Stimulated activated CD4-positive, alpha-beta T cell treated with anti-CD3 and anti-CD28 coated beads, TNF-alpha, amount 100 ng/mL, for 48 hours (primary cell): ENCODE measurements at places on chromosomes 13 and 19.

DNA sequence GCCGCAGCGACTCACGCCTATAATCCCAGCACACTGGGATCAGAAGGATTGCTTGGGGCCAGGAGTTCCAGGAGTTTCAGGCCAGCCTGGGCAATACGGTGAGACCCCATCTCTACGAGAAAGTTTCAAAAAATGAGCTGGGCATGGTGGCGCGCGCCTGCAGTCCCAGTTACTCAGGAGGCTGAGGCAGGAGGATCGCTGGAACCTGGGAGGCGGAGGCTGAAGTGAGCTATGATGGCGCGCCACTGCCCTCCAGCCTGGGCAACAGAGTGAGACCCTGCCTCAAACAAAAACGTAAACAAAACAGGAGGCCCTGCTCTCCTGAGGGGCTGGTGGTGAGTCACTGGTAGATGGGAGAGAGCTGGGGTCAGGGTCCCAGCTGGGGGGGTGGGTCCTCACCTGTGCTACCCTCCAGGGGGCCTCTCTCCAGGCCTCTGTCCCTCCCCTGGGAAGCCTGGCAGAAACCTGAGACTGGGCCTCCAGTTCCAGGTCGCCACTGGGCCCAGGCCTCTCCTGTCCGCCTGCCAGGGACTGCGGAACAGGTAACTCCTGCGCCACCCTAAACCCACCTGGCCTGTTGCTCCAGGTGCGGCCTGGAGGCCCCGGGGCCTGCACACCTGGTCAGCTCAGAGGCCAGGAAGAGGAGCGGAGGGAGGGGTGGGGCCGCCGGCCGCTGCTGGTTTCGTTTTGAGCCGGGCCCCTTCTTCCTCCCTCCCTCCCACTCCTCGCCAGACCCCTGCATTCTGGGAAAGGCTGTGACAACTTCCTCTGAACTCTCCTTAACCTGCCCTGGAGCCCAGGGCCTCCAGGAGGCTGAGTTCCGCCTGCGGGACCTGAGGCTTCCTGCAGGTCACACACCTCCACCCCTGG is 17.2 kb upstream of the ZBTB7A start:
- no peak for DNase-seq

DNA sequence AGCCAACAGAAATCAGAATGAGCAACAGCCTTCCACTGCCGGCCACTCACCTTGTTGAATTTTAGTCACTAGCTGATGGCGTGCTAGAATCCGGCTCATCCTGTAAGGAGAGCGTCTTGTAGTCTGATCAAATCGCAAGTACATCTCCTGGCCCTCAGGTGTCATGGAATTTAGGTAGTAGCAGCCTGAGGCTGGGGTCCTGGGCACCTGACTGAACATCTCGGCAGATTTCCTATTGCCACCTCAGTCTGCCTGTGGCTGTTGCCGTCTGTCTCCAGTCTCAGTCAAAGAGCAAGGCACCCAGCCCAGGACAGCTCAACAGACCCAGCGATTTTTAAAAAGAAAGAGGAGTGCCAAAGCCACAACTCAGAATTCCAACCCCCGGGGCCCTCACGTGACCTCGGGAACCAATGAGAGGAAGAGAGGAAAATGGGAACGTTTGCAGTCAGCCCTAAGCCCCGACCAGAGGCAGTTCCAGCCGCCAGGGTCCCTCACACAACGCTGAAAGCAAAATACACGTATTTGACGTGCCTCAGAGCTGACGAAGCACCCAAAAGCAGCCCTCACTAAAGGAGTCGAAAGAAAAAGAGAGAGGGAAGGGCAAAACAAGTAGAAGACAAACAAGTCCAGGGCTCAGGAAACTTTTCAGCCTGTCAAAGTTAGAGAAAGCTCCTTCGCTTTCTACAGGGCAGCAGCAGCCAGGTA is at the start of gene STARD13:
Gene STARD13 (minus strand): TSS at position 336 of the 705 bp plus-strand sequence. CDS start 117 bp downstream, at position 219.
- no peak for DNase-seq

- DNase-seq: no peak
Observed at GRCh38 chr13:92225861-92226260, 827.4 kb downstream of the GPC5 start.

GRCh38 chr13:50106559-50106958 is 91.3 kb downstream of the KCNRG start:
- DNase-seq: no peak

DNA sequence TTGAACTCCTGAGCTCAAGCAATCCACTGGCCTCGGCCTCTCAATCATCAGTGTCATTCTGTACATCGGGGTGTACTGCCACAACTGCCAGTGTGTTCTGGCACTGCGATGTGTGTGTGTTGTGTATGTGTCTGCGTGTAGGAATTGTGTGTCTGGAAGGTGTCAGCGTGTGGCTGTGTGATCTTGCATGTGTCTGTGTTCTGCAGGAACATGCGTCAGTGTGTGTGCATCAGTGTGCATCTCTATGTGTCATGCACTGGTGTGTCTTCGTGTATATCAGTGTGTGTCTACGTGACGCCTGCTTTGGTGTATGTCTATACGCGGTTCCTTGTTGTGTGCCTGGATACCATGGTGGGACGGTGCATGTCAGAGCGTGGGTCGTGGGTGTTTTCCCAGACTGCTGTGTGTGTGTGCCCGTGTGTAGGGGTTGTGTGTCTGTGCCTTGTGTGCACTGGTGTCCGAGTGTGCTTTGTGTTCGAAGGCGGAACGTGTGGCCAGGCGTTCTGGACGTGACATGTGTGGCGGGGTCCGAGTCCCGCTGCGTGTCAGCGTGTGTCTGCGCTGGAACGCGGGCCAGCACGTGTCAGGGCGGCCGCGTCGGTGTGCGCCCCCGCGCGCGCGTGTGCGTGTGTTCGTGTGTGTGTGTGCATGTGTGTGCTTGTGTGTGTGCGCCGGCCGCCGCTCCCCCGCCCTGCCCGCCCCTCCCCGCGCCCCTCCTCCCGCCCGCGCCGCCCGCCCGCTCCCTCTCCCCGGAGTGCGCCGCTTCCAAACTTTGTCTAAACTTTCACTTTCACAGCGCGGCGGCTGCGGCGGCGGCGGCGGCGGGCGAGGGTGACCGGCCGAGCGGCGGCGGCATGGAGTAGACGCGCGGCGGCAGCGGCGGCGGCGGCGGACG is at the start of gene NFIX:
Gene NFIX (plus strand): TSS at position 775 of the 895 bp plus-strand sequence. CDS start 363 bp downstream, outside the sequence.
- DNase-seq: no peak

DNA sequence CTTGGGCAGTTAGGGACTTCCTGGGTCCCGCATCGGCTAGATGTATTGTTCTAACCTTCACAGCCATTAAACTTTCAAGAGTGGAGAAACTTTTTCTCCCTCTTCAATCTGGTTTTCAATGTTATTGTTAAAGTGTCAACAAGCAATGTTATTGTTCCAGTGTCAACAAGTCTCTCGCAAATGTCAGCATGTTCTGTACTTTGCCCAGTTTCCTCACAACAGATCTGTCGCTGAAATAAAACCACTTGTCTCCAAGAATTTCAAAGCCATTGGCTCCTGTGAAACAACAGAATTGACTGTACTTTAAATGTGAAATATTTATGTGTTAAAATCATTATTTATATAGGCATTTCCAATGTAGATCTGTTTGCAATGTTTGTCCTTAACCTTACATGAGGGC is 138.0 kb downstream of the ITGBL1 start:
- DNase-seq: no peak

- DNase-seq: peak; percentile 43
Observed at GRCh38 chr19:49106648-49107135, 7.5 kb upstream of the LIN7B start.

DNA sequence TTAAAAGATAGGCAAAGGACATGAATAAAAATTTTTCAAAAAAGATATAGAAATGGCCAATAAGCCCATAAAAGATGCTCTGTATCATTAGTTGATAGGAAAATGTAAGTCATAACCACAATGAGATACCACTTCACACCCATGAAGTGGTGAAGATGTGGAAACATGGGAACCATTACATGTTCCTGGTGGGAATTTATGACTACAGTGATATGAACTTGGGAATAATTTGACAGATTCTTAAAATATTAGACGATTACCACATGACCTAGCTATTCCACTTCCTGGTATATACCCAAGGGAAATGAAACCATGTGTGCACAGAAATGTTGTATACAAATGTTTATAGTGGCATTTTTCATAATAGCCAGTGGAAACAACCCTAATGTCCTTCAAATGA is 232.2 kb downstream of the GGACT start:
- no peak for DNase-seq

DNA sequence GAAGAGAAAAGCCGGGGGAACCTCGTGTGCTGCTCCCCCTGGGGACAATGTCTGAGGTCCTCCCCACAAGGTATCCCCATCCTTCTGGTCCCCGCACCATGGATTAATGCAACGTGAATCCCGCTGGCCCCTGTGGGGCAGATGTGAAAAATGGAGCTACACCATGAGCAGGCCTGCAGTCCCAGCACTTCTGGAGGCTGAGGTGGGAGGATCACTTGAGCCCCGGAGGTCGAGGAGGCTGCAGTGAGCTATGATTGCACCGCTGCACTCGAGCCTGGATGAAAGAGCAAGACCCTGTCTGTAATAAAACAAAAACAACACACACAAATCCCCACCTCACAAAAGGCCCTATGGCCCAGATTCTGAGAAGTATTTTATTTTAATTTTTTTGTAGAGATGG is 1.2 kb upstream of the CFD start:
- DNase-seq: no peak

GRCh38 chr13:72850959-72851677 is 69.2 kb downstream of the PIBF1 start:
- DNase-seq: no peak

DNA sequence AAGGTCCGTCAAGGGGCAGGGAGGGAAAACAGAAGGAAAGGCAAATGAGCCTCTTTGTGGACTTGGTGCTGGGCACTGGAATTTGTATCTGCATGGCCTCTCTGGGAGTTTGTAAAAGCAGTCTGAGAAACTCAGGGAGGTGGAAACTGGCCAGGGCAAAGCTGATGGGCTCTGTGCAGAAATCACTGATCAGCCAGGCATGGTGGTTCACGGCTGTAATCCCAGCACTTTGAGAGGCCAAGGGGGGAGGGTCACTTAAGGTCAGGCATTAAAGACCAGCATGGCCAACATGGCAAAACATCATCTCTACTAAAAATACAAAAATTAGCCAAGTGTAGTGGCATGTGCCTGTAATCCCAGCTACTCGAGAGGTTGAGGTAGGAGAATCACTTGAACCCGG is 369.9 kb upstream of the ZNF507 start:
- DNase-seq: no peak

- DNase-seq: no peak
Observed at GRCh38 chr13:64293923-64294322, 2878.3 kb upstream of the PCDH20 start.

- DNase-seq: no peak
Observed at GRCh38 chr13:38538422-38538821, 148.5 kb upstream of the FREM2 start.

DNA sequence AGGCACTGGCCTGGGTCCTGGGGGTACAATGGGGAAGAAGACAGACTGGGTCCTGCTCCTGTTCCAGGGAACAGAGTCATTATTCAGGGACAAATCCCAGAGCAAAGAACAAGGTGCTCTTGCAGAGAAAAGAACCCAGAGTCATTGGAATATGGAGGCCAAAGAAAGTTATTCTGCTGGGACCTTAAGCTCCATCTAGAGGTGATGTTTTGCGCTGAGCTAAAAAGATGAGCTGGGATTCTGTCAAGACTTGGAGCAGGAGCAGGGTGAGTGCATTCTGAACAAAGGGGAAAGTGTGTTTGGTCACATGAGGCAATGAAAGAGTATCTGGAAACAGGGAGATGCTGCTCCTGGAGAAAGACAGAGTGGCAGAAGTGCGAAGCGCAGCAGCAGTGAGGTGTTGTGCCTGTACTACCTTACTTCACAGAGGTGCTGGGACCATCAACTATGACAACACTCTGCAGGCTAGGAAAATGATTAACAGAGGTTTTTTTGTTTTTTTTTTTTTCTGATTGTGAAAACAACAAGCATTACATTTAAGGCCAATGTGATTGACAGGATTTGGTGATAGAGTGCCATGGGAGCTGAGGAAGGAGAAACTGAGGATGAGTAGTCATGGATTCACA is 95.3 kb upstream of the TNFSF11 start:
- no peak for DNase-seq

- DNase-seq: no peak
Observed at GRCh38 chr13:113927661-113928581, 46.0 kb downstream of the C13orf46 start.

- no peak for DNase-seq
Observed at GRCh38 chr19:51530616-51531015, 854 bp downstream of the SIGLEC6 start.

DNA sequence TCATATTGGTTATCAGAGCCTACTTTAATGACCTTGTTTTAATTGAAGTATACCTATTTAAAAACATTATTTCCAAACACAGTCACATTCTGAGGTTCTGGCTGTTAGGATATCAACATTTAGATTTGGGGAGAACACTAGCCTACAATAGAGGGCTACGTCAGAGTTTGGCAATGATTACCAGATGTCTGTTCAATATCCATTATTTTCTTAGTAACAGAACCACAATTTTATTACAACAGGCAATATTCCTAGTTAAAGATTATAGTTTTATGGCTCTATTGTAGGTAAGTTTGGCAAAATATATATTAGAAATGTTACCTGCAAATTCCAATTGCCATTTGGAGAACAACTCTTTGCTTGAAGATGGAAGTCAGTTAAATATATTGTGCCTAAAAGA is 1163.1 kb upstream of the MIR17HG start:
- no peak for DNase-seq

DNA sequence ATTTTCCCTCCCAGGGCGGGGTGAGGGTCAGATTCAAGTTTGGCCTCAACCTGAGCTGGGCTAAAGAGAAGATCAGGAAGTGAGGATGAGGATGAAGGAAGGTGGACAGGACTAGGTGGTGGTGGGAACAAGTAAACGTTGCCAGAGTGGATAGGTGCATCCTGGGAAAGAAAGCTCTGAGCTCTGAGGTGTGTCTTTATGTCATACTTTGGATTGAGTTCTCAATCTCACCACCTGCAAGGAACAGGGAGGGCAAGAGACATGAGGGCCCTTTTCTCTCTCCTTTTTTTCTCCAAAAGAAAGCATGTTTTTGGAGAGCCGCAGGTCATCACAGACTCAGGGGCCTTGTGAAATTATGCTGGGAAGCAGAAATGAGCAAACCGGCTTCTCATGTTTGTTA is 38.2 kb upstream of the IGFL1 start:
- no peak for DNase-seq

GRCh38 chr13:106455777-106456176 is 79.7 kb downstream of the EFNB2 start:
- no peak for DNase-seq

- DNase-seq: no peak
Observed at GRCh38 chr19:47104680-47105079, 8.9 kb downstream of the ZC3H4 start.

DNA sequence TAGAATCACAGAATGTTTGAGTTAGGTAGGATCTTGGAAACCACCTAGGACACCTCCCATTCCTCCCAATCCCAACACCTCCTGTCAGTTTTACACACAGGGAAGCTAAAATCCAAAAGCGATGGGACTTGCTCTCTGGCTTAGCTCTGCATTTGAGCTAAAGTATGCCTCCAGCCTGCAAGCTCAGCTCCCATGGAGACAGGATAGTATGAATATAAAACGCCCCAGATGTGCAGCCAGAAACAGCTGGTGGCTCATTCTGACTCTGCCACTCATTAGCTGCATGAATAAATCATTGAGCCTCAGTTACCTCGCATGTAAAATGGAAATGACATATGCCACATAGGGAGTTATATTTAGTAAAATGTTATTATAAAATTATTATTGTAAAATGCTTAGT is 336.0 kb downstream of the SUCLA2 start:
- DNase-seq: no peak

GRCh38 chr19:16328824-16329482 is 4.3 kb downstream of the KLF2 start:
- DNase-seq: no peak
